ENCODE measurements at places on chromosomes 5 and 9.

GRCh38 chr9:37464006-37464405 is 1.2 kb downstream of the ZBTB5 start:
- no peak for DNase-seq

DNA sequence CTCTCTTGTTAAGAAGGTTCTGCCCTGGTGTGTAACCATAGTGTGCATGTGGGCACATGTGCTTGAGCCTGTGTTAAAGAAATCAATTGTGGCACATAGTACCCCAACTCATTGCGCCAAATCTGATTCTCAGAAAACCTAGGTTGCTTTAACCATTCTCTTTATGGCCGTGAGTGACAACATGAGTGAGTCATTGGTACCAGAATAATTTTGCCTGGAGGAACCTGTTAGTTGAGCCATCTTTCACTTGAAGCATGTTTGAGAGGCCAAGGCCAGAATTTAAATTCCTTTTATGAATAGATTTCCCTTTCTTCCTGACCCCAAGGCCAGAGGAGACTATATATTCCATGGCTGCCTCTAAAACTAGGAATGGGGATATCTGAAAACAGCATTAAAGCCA is 35.2 kb upstream of the SLC36A2 start:
- DNase-seq: no peak

DNA sequence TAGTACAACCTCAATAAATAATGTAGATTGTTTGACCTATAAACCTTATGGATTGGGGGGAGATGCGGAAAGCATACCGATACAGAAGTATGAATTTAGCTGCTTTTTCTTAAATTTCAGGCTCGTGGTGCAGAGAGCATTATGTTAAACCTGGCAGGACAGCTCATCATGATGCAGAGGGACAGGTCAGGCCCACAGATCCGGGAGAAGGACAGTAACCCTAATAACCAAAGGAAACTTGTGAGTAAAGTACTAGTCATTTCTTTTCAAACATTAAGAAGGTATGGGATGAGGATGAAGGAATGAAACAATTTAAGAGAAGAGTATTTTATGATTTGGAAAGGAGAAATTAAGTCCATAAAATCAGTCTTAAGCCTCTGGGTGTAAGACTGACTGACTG is 70.5 kb downstream of the ERMP1 start:
- DNase-seq: no peak

DNA sequence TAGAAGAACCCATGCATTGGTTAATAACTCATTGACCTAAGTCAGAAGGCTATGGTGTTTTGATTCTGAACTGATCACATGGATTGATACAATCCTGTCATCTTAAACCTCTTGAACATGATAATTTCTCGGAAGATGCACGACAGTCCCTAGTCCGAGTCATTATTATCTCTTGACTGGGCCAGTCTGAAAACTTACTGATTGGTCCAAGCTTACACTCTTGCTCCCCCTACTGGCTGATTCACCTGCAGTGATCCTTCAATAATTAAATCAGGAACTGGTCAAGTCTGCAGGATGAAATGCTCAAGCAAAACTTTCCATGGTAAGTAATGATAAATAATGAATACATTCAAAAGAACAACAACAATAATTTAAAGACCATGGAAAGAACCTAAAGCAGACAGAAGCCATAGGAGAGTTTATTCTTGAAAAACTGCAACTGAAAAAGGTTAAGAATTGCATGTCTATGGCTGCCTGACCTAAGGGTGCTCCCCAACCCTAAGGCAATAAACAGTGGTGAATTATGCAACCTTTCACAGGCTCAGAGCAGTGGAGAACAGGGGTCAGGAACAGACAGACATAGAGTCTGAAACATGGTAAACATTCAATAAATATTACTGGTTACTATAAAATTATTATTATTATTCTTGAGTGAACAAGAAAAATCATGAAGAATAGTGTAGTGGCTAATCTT is 79.3 kb downstream of the BRINP1 start:
- no peak for DNase-seq

- DNase-seq: no peak
Observed at GRCh38 chr9:27428551-27428950, 95.5 kb upstream of the IFNK start.

- DNase-seq: no peak
Observed at GRCh38 chr5:150038547-150038946, 38.0 kb downstream of the HMGXB3 start.

DNA sequence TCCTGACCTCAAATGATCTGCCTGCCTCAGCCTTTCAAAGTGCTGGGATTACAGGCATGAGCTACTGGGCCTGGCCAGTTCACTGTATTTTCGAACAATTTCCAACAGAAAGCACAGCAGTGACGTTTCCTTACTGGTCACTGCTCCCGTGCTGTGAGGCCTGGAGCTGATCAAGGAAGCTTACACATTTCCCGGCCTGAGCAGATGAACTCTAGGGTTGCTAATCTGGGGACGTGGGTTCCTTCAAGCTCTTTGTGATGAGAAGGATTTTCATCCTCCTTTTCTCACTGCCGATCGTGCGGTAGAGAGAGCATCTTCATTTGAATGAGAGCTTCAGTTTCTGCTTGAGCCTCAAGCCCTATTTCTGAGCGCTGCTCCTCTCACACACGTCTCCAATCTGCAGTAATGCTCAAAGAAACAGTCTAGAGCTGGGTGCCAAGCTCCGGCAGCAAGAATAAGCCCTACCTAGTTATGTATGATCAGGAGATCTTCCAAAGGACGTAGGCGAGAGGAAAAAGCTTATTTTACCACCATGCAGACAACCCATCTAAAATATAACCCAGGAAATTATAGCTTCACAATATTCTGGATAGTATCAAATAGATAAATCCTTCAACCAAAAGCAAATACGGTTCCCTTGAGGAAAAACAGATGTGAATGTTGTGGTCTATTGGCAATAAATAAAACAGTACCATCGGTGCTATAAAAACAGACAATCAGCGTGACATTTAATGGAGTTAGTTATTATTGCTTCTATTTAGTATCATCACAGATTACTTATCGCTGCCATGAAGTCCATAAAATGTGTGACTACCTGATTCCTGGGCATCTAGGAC is 7.3 kb upstream of the SPATA24 start:
- no peak for DNase-seq

DNA sequence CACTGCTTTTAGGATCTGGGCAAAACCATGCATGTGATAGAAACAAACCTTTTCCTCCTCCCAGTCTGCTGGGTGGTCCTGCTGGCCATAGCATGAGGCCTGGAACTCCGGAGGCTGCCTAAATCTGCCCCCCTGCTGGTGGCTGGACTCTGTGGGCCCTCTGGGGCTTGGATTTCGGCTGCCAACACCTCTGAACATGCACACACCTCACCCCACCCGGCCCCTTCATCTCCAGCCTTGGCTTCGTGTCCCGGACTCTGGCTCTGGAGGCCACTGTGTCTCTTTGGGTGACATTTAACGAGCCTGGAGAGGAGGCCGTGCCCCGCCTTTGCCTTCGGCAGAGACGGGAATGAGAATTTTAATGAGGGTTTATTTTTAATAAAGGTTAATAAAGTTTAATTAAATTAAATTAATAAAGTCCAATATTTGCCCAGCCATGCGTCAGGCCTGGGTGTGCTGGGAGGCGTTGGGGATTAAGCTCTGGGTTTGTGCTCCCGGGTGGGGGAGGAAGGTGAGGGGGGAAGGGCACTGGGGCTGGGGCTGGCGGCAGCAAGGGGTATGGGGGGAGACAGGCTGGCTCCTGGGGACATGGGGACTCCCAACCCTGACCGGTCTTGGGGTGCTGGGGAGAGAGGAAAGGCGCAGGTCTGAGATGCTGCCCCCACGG is 251.8 kb downstream of the PBX3 start:
- no peak for DNase-seq

- no peak for DNase-seq
Observed at GRCh38 chr9:126377536-126377935, 50.9 kb downstream of the MVB12B start.

GRCh38 chr9:17293685-17294084 is 158.8 kb downstream of the CNTLN start:
- no peak for DNase-seq

DNA sequence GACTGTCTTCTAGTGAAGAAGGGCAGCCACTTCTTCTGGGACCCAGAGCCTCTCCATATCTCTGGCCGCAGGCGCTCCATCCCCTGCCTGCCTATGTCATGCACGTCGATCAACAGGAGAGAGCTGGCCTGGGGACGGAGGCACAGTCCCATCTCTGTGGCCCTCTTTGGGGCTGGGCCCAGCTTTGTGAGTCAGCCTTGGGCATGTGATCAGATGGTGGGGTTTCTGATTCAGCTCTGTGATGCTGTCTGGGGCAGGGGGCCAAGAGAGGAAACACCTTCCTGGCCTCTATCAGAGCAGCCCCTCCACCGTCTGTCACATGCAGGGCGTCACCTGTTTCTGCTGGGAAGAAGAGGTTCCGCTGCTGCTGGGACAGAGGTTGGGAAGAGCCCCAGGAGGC is 72.6 kb downstream of the MVB12B start:
- DNase-seq: no peak

- no peak for DNase-seq
Observed at GRCh38 chr5:79795764-79796398, 106.2 kb downstream of the CMYA5 start.

DNA sequence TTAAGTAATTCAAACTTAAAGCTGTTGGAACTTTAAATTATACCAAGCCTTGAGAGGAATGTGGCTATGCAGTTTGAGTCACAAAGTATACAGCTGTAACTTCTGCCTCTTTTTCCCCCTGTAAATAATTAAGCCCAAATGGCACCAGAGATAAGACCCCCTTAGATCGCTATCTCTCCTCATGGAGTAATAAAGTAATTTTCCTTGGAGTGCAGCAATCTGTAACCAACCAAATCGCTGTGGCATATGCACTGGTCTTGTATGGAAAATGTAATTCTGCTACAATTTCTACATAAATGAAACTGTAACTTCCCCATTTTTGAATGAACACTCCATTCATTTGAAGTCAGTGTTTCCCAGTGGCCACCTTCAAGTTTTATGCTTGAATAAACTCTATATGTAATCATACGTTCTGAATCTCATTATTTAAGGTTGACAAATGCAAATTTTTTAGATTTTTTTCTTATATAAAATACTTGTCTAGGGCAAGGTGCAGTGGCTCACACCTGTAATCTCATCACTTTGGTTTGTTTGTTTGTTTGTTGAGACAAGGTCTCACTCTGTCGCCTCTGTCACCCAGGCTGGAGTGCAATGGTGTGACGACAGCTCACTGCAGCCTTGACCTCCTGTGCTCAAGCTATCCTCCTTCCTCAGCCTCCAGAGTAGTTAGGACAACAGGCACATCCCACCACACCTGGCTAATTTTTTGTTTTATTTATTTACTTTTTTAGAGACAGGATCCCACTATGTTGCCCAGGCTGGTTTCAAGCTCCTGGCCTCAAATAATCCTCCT is 12.3 kb downstream of the SUSD1 start:
- DNase-seq: no peak

DNA sequence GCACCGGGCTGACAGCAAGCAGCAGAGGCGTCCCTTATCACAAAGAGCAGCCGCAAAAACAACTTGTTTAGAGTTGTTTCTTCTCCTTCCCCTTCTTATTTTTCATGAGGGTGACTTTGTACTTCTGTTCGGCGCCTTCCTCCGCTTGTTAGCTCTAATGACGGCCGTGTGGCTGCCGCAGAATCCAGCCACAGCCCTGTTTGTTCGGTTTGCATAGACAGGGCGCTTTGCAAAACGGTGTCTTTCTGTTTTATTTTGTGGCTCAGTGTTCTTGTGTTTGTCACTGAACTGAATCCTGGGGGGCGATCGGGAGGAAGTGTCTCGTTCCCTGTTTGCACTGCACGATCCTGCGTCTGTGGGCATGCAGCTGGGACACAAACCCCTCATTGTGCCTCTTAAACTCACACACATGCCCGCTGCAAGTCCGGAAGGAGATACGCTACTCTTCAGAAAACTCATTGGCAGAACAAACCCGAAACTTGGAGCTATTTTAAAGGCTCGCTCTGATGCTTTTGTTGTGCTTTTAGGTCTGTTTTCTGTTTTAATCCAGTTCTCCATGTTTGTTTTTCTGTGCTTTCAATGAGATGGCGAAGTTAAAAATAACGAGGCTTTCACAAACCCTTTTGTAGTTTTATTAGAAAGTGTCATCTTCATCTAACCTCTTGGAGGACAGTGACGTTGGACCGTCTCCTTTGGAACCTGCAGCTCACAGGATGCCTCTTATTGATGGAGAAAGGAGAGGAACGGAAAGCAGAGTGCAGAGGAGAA is 213.9 kb downstream of the IRX2 start:
- DNase-seq: no peak

DNA sequence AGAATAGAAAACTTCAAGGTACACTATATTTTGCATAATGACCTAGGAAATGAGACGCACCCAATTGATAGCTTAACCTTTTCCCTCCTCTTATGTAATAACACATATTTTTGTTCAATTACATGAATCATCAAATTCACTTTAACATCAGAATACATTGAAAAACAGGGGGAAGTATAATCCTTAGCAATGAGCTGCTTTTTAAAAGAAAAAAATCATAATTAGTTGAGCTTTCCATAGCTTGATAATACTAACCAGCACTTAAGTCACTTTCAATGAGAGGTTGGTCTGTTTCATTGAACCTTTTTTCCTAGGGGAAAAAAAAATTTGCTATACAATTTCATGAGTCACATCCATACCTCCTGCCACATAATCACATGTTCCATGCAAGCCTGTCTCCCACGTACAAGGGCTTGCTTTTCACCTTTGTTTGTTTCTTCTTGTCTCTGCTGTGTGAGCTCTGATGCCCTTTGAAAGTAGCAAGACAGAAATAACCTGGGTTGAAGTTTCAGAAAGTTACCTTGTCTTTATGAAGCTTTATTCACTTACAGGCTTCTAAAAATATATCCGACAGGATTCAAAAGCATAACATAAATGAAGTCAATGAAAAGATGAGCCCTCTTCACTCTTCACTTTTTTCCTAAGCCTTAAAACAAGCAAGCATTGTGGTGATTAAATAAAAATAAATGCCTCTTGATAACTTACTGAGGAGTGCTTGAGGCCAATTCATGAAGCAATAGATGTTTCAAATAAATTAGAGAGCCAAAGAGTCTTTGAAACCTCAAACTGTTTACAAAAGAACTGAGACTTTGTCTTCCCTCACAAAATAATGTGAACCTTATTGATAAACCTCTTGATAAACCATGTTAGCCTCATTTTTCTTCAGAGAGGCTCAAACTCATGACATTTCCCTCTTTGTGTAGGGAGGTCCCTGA is 108.5 kb downstream of the FEM1C start:
- DNase-seq: no peak

DNA sequence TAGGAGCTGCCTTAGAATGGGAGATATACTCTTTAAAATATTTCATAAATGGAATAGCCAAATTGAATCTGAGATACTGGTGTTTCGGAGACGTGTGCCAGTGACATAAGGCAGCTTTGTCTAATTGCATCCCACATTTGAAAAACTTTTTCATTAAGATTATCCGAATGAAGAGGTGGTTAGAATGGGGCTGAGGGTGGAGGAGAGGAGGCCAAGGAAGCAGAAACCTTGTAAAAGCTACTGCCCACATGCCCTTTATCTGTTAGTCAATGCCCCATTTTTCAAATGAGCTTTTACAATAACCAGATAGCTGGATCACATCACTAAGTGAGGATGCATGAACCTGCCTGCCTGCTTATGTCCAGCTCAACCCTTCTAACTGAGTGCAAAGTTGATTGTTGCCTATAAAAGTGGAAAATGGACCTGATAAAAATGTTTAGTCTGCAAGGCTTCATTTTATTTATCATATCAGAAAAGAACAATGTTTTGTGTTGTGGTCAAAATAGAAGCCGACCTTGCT is 34.8 kb downstream of the SNX24 start:
- no peak for DNase-seq
